ENCODE measurements at places on chromosomes 1 and 21.

GRCh38 chr1:203395751-203396150 is 44.8 kb upstream of the FMOD start:
- no peak for DNase-seq

GRCh38 chr1:100909018-100909417 is 13.1 kb downstream of the SLC30A7 start:
- no peak for DNase-seq

DNA sequence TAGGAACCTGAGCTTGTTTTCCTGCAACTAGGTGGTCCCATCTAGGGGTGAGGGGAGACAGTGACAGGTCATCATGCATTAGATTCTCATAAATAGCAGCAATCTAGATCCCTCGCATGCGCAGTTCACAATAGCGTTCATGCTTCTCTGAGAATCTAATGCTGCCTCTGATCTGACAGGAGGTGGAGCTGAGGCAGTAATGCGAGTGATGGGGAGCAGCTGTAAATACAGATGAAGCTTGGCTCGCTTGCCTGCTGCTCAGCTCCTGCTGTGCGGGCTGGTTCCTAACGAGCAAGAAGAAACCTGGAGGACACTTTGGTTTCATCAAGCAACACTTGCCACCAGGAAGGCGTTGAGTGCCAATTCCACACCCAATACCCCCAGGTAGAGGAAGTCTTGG is 95.1 kb upstream of the OLIG2 start:
- no peak for DNase-seq

- no peak for DNase-seq
These were observed 206.7 kb upstream of the C1orf87 start for GRCh38 chr1:60280256-60280655.

GRCh38 chr1:1298861-1299685 is 8.7 kb downstream of the ACAP3 start:
- no peak for DNase-seq

DNA sequence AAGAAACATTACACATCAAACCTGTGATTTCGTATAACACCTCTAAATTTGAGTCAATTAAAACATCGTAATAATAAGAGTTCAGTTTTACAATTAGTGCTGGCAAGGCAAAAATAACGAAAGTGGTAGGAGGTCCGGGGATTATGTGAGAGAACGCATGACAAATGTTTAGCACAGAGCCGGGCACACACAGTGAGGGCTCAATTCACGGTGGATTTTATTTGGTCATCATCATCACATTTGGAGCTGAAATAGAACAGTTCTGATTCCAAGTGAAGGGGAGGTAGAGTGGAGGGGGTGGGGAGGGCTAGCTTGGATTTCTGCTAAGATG is 20.0 kb downstream of the H3-3A start:
- DNase-seq = no peak
